ENCODE measurements at places on chromosomes 5 and 9.
A peak's percentile ranks its signal among the peaks of the same experiment; 100 is the strongest.

- peak; percentile 74 for DNase-seq
Observed at GRCh38 chr9:77769246-77769645, 121.1 kb upstream of the GNA14 start.

DNA sequence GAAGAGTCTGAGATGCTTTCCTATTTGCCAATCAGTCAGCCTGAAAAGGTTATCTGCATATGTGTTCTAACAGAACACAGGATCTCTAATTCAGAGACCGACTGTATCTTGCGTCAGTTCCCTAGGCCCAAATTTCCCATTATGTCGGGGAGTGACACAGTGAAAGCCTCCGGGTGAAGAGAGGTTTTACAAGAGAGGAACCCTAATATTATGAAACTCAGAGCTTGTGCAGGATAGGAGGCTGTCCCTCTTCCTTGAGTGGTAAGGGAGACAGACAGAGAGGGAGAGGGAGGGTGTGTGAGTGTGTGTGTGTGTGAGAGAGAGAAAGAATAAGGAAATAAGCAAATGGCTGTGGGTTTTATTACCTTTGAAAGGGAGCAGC is 1.9 kb downstream of the CD14 start:
- DNase-seq = no peak

GRCh38 chr5:116621599-116621998 is 47.0 kb upstream of the SEMA6A start:
- no peak for DNase-seq

- no peak for DNase-seq
Observed at GRCh38 chr5:110840347-110840960, 101.6 kb downstream of the SLC25A46 start.

- no peak for DNase-seq
Observed at GRCh38 chr5:100772006-100772405, 131.1 kb downstream of the ST8SIA4 start.

- no peak for DNase-seq
Observed at GRCh38 chr5:2307631-2308030, 424.9 kb upstream of the IRX4 start.

- peak; percentile 12 for DNase-seq
Observed at GRCh38 chr5:7876867-7877266, 7.9 kb downstream of the MTRR start.

DNA sequence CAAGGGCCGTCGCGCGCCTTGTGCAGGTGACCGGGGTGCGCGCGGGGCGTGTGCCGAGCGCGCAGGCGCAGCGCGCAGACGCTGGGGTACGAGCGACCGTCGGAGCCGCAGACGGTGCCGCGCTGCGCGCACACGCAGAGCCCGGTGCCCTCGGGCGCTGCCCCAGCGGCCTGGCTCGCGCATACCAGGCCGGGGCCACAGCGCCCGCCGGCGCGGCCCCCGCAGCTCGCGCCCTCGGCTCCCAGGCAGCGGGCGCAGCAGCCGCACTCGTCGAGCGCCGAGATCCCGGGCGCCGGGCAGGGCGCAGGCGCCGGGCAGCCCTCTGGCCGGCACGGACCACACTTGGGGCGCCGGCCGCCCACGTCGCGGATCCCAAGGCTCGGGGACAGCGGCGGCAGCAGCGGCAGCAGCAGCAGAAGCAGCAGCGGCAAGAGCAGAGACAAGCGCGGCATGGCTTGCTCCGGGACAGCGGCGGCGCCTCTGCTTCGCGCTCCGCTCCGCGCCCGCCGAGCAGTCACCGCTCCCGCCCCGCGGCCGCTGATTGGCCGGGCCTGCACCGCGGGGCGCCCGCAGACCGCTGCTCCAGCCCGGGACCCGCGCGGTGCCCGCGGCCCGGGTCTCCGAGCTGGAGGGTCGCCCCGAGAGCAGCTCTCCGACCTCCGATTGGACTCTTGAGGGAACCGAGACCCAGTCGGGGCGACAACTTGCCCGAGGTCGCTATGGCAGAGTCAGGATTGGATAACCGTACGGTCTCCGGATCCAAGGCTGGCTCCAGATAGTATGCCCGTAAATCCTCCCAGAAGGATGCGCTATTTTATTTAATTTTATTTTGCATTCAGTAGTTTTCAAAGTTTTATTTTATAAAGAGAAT is at the start of gene IGFBPL1:
Gene IGFBPL1 (minus strand): TSS at position 482 of the 871 bp plus-strand sequence. CDS start 30 bp downstream, at position 452.
- peak; percentile 27 for DNase-seq

GRCh38 chr5:56530626-56531138 is 284.7 kb upstream of the MAP3K1 start:
- DNase-seq = no peak
